ENCODE measurements at places on chromosomes 1 and 21.

- no peak for DNase-seq
Observed at GRCh38 chr1:52677076-52677806, 20.9 kb downstream of the COA7 start.

GRCh38 chr21:38342739-38343138 is 85.9 kb downstream of the KCNJ15 start:
- DNase-seq = no peak

DNA sequence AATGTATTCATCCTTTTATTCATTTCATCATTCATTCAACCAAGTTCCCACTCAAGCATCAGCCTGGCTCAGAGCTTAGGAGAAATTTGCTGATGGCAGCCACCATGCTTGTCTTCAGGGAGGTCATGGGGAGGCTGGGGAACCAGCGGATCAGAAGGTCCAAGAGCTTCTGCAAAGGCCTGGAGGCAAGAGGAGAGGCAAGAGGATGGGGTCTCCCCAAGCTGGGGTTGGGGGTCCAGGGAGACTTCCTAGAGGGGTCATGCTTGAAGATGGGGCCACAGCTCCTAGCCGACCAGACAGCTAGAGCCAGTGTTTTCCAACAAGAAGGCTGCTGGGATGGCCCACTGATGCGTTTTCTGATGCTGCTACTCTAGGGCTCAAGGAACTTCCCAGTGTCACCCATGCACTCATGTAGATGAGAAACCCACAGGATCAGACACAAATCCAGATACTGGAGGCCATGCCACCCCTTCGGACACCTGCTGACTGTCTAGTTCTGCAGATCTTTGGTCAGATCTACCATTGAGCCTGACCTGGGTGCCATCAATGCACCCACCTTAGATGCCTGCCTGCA is 315.2 kb downstream of the AJAP1 start:
- no peak for DNase-seq

GRCh38 chr1:234765672-234766071 is 155.7 kb upstream of the IRF2BP2 start:
- no peak for DNase-seq

DNA sequence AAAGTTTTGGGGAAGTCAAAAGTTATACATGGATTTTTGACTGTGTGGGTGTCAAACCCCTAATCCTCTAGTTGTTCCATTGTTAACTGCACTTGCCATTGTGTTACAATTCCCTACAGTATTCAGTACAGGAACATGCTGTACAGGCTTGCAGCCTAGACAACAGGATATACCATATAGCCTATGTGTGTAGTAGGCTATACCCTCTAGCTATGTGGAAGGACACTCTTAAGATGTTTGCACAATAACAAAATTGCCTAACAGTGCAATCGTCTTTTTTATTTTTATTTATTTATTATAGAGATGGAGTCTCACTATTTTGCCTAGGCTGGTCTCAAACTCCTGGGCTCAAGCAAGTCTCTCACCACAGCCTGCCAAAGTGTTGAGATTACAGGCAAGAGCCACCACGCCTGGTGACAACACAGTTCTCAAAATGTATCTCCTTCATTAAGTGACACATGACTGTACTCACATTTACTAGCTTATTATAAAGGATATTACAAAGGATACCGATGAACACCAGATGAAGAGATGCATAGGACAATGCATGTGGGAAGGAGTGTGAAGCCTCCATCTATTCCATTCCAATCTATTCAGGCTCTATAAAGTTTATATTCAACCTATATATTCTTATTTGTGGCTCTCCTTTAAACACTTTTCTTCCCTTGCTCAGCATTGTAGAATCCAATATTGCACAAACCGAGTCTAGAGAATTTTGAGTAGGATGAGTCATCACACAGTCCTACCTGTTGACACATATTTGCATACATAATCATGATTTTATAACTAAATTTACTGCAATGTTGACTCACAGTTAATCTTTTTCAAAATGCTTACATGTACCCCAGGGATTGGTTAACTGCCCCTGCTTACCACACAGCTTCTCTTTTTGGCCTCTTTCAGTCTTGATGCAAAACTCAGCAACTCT is 28.4 kb upstream of the CEP350 start:
- no peak for DNase-seq

GRCh38 chr1:161359291-161359690 is 8.4 kb downstream of the CFAP126 start:
- no peak for DNase-seq

DNA sequence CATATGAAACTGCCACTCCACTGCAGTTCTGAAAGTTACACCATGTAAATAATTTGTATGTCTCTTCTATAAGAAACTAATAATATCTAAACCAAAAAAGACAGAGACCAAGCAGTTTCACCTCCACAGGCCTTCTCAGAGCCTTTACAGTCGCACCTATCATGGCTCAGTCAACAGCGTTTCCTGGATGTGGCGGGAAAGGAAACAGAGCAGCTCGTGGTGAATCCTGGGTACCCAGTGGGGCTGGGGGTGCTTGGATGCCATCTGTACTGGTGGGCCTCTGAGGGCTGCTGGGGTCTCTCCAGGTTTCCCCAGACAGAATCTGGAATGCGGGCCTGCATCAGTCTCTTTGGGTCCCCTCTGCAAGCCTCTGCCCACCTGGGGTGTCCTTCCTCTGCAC is 100.2 kb upstream of the CASZ1 start:
- no peak for DNase-seq

GRCh38 chr1:17239420-17239819 is 9.5 kb upstream of the PADI3 start:
- DNase-seq = peak; percentile 91

GRCh38 chr1:71049951-71050598 is 2.5 kb upstream of the PTGER3 start:
- peak; percentile 17 for DNase-seq

- DNase-seq = no peak
Observed at GRCh38 chr1:216723274-216723780, at the start of gene ESRRG. Gene ESRRG (minus strand): TSS chr1:216723429. CDS start chr1:216723299, 130 bp downstream.

DNA sequence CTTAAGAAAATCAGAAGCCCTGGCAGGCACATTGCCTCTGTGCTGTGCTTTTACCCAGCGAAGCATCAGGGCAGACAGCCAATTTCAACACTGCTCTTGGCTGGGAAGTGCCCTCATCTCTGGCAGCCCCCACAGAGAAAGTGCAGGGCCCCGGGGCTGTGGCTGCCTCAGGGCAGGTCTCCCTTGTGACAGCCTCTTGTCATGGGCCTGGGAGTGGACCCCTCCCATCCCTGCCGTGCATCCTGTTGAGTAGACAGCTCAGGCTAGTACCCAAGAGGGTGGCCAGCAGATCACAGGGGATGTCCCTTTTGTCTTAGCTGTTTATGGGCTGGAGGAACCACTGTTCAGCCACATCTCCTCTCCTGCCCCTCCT is 23.3 kb downstream of the TTC34 start:
- no peak for DNase-seq

GRCh38 chr1:204673909-204674649 is 11.5 kb downstream of the LRRN2 start:
- no peak for DNase-seq

DNA sequence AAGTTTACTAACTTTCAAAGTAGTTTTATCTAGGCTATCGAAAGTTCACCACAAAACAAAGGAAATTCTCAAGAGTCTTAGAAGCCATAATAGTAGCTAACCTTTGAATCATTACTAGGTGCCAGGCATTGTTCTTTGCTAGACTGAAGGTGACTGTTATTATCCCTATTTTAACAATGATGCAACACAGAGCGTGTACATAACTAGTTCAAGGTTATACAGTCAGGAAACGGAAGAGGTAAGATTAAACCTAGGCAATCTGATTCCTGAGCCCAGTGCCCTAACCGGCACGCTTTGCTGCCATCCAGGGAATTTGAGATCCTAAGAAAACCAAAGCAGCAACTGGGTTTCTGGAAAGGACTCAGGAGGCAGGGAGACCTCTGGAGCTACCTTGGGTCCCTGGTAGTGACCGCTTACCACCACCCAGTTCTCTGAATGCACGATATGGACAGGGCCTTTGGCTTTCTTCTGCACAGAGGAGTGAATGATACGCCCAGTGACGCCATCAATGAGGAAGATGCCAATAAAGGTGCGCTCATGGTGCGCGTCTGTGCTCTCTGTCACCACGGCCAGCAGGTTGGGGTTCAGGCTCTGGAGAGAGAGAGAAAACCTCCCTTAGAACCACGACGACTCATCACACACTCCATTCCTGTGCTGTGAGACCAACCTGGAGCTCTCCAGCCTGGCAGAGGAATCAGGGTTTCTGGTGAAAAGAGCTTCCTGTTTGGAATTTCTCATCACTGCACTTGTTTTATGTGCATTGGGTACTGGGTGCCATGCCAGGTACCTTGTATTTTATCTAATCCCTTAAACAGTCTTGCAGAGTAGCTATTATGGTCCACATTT is 13.1 kb upstream of the UBR4 start:
- no peak for DNase-seq

DNA sequence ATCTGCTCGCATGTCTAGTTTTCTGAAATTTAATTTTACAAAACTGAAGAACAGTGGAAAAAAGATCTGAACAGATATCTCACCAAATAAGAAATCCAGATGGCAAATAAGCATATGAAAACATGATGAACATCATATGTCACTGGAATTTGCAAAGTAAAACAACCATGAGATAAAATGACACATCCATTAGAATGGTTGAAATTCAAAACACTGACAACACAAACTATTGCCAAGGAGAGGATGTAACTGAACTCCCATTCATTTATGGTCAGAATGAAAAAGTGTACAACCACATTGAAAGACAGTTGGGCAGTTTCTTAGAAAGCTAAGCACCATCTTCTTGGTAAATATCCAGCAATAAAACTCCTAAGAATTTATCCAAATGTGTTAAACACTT is 312.7 kb upstream of the NCAM2 start:
- no peak for DNase-seq

Data from iPS DF 19.7 (cell line).